ENCODE measurements at places on chromosomes 7 and 10.

DNA sequence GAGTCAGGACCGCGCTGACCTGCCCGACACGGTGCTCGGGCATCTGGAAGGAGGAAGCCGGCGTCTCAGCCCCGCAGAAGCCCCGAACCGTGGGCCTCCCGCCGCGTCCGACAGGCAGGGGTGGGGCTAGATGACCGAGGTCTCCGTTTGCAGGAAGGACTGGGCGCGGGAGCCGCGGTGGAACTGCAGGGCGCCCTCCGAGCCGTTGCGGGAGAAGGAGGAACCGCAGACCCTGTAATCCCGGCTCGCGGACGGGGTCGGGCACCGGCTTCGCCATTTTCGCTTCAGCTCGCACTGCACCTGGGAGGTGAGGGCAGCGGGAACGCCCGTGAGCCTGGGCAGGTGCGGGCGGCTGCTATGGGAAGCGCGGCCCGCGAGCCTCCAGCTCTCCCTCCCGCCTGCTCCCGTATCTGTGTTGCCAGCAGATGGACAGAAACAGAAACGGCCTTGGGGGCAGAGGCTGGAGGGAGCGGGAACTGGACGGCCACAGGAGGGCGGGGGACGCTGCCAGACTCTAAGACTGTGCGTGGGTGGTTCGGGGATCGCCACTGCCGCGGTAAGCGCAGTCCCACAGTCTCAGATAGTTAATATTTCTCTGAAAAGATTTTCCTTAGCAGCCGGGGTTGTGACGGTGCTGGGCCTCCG, 114.1 kb downstream of the VIPR2 start:
- peak; percentile 82 for DNase-seq

DNA sequence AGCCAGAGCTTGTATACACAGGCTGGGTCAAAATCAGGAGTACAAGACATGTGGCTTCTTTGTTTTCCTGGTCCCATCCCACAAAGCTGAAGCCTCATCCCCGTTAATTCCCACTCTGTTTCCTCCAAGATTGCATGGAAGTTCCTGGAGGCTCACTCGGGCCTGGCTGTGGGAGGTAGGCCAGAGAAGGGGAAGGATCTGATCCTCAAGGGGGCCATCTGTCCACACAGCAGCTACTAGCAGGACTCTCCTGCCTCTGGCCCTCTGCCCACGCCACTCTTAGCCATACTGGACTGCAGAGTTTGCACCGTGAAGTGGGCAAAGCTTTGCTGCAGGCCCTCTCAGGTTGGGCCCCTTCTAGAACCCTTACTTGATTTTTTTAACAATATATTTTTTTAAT, 160.6 kb downstream of the FGFR2 start:
- peak; percentile 29 for DNase-seq

DNA sequence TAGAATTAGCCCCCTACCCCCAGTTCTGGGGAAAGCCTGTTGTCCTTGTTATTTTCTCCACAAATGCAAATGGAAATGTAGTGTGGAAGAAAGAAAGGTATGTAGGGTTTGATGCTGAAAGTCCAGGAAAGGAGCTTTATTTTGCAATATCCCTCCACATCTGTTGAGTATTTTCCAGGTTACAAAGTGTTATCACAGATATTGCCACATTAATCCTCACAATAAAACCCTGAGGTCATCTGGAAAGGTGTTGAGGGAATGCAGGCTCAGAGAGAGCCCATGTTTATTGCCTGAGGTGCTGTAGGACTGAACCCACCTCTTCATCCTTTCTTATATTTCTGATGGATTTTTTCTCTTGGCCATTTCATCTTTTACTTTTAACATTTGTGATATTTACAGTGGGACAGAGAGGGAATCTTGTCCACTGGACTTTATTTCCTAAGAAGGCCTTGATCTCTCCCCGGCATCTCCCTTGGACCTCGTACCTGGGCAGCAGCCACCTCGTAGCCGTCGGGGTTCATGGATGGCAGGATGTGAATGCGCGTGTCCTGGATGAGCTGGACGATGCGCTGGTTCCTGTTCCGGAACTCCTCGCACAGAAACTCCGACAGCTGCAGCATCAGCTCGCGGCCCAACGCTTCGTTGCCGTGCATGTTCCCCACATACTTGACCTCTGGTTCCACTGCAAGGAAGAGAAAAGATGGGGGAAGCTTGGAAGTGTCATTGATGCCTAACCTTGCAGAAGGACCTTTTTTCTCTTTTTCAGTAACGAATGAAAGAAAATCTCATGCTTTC, 6.0 kb downstream of the CPN1 start:
- DNase-seq: no peak

DNA sequence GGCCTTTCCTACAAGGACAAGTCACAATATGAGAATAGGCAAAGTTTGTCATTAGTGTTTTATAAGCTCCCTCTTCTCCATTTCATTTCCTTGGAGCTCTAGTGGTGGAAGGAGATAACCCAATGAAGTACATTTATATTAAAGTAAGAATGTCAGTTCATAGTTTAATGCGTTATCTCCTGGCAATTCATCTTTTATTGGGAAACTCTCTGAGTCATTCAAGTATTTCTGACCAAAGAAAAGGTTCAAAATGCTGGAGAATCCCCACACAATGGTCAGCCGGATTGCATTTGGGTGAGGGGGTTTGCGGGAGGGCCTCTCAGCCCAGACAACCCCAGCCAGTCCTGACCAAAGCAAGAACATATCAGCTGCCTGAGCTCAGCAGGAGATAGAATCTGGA, 321.5 kb upstream of the NRP1 start:
- DNase-seq: no peak
